Right atrium auricular region (tissue), 2 donors: ENCODE measurements at places on chromosomes 16 and 17. TPM values are rescaled to one million over a fixed set of nuclear protein-coding genes. Genes with fewer than 3 reads are reported as not detected.

- no peak for DNase-seq
Observed at GRCh38 chr16:29983420-29984136, 9.9 kb downstream of the TAOK2 start.

DNA sequence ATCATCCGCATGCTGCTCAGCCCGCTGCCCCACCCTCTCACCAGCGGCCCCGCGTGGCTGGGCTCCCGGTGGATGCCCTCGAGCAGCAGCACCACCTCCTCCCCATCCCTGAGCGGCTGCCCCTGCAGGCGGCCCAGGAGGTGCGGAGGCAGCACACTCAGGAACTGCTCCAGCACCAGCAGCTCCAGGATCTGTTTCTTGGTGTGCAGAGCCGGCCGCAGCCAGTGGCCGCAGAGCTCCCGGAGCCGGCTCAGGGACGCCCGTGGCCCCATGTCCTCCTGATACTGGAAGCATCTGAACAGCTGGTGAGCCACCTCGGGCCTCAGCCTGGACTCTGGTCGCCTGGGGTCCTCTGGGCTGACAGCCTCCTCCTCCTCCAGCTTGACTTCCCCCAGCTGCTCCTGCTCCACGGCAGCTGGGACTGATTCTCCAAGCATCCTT is 6.6 kb downstream of the ZSCAN10 start:
- DNase-seq: no peak

GRCh38 chr17:32876417-32877163 is at the start of gene MYO1D:
TSS of gene MYO1D (minus strand) at chr17:32877124. CDS start at chr17:32876872, 252 bp downstream.
- DNase-seq: no peak

DNA sequence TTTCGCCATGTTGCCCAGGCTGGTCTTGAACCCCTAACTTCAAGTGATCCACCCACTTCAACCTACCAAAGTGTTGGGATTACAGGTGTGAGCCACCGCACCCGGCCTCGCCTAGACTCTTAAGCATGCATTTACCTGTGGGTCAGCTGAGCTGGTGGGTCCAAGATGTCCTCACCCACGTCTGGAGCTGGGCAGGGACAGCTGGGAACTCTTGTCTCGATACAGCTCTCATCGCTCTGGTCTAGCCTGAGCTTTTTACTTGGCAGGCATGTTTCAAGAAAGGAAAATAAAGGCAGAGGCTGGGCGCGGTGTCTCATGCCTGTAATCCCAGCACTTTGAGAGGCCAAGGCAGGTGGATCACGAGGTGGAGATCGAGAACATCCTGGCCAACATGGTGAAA is 56.9 kb upstream of the PHOSPHO1 start:
- peak; percentile 48 for DNase-seq

DNA sequence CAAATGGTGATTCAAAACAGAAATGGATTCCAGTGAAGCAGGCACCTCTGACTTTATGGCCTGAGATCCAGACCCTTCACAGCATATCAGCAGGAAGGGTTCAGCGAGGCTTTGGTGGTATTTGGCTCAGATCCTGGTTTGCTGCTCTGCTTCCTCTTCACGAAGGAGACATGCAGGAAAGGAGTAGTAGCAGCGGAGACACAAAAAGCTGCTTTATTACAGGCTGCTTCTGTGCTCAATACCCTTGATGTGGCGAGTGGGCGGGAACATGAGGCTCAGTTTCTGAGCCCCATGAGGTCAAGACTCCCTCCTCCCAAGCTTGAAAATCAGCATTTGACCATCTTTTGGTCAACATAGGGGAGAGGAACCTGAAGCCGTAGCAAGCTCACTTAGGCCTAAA is 213.3 kb upstream of the AXIN2 start:
- DNase-seq: no peak

ATP2A1 gene
- total RNA-seq: not detected

SDR42E2 gene
- total RNA-seq: not detected

KRTAP3-3 gene
- total RNA-seq: not detected
